ENCODE measurements at places on chromosomes 11 and 22.
A peak's percentile ranks its signal among the peaks of the same experiment; 100 is the strongest.

- no peak for DNase-seq
Observed at GRCh38 chr11:110077831-110078325, 15.3 kb upstream of the ZC3H12C start.

DNA sequence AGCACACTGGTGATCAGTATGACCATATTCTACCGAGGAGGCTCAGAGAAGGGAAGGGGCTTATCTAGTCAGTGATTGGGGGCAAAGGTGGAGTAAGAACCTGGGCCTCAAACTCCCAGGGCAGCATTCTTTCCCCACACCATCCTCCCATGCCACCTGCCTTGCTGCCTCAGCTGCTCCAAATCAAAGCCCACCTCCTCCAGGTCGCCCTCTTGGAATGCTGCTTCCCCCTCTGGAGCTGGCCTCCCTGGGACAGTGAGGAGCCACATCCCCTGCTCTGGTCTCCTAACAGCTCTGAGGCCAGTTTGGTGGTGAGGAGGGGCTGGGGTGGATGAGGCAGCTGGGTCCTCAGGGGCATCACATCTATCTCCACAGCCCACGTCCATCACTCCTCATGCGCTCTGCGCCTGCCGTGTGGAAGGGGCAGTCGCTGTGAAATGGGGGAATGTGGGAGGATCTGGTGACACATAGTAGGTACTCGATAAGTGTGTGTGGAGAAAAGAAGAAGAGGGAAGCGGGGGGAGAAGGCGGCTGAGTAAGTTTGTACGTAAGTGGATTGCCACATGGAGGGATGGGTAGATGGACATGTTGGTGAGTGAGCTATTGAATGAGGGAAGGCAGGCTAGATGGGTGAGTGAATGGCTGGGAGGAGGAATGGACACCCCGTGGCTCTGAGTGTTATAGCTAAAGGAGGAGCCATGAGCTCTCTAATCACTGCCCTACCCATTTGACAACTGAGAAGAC is 16.1 kb upstream of the ARHGEF17 start:
- DNase-seq: no peak

DNA sequence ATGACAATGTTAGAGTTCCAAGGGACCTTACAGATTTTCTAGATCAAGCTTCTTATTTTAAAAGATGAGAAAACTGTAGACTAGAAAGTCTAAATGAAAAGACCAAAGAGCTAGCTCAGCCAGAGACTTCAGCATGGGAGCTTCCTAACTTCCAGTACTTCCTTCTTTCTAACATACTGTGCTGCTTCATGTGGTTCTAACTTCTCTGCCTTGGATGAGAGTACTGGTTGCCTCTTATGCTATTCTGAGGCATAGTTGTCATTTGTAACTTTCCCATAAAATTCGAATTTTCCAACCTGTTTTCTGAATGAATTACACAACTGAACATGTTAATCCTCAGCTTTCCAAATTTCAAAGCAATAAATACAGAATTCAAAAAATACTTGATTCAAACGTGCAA is 1.8 kb downstream of the MTMR2 start:
- peak; percentile 45 for DNase-seq

GRCh38 chr11:27473017-27473406 is 422 bp upstream of the LGR4 start:
- DNase-seq: no peak

DNA sequence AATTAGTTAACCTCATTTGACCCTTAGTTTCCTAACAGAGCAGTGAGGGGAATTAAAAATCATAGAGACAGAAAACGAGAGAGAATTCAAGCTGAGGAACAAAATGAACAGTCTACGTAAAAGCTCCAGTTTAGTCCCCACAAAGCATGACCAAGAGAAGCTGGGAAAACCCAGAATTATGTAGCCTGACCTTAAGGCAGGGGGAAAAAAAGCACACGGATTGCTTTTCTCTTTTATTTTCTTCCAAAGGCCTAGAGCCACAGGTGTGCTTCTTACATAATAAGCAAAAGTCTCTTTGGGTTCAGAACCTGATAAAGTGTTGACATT is 514 bp upstream of the AMBRA1 start:
- DNase-seq: no peak

- DNase-seq: no peak
Observed at GRCh38 chr11:89487016-89487415, 4.2 kb downstream of the NOX4 start.

DNA sequence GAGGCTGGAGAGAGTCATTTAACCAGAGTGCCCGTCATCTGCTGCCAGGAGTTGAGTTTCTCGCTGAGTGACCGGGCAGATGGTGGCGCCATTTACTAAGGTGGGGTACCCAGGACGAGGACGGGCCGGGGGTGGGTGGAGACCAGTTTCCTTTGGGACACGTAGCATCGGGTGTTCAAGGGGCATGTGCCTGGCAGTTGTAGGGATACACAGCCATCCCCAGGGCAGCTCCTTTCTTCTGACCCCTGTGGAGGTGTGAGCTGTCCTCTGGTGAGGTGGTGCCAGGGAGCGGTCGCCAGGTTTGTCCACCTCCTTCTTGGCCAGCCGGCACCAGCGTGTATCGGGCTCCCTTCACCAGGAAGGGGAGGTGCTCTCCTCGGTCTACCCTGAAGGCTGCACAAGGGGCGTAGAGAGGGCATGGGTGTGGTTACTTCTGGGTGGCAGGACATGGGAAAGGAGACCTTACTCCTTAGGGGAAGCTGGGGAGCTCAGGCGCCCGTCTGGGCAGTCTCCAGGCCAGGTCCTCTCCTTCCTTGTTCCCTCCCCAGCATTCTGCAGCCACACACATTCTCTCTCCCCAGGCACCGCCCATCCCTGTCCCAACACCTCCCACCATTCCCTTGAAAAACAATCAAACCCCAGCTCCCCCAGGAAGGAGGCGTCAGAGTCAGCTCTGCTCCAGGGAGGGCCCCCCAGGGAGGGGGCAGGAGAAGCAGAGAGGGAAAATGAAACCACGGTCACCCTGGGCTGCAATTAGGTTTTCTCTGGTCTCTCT is 10.3 kb upstream of the MB start:
- DNase-seq: no peak

DNA sequence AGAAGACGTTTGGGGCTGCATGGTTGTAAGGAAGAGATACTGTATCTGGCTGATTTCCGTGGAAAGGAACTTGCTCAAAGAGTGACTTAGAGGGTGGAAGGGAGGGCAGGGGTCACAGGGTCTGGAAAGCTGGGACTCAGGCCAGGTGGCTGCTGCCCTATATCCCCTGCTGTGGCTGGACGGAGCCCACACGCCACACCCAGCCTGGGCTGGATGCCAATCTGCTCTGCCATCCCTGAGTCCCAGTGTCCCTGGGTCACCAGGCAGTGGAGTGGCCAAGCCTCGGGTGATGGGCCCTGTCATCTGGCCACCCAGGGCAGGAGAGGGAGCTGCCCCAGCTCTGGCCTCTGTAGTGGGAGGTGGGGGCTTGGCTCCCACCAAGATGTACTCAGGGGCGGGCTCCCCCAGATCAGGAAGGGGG is 26.5 kb upstream of the KRTAP5-7 start:
- no peak for DNase-seq

DNA sequence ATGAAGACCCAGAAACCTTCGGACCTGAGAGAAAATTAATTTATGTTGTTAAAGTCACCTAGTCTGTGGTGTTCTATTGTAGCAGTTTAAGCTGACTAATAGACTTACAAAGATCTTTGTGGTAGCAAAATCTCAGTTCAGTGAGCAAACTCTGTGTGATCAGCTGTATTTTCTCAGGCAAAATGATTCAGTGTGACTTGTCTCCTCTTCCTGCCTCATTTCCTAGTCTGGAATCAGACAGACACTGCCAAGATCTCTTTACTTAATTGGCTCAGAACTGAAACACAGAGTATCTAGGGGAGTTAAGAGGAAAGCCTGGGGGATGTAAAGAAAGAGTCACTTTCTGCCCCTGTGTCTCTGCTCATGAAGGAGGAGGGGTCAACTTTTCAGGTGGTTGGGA is 564.7 kb downstream of the KCNA4 start:
- DNase-seq: no peak

GRCh38 chr11:120130176-120130980 is 7.5 kb downstream of the TRIM29 start:
- no peak for DNase-seq

GRCh38 chr11:86931548-86932258 is 23.5 kb downstream of the FZD4 start:
- no peak for DNase-seq

DNA sequence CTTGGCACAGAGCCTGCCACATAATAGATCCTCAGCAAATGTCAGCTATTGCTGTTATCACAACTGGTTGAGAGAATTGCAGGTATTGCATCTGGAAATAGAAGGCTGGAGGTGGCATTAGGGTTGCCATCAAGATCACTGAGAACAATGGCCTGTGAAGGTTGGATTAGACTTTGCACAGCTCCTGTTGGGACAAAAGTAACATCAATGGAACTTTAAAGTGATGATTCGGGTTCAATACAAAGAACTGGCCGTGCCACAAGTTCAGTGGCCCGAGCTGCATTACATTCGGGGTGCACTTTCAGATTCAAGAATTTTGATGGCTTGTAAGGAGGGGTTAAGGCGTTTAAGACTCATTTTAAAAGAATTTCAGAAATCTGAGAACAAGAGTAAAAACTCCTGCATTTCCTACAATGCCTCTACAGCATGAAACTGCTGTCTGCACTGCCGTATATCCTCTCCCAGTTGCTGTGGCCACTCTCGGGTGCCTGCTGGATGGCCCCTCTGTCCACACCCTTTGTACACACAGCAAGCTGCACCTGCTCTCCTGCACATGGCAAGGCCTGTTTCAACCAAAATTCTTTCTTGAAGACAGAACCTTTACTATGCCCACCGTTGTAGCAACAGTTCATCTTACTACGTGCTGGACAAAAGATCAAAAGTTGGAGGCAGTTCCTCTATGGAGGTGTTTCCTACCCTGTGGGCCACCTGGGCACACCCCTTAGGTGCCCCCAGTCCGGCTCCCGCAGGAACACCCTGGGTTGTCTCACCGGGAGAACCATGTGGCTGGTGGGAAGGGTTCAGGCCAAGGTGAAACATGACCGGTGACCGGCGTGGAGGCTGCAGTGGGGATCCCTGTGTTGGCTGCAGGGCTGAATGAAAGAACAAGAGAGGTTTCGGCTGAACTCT is 17.5 kb upstream of the SHANK2 start:
- DNase-seq: no peak

GRCh38 chr22:24494528-24495364 is at the start of gene UPB1:
Gene UPB1 (plus strand): TSS chr22:24495332. CDS start chr22:24495404, 72 bp downstream.
- no peak for DNase-seq

- DNase-seq: no peak
Observed at GRCh38 chr11:33881651-33882503, 10.0 kb downstream of the LMO2 start.

DNA sequence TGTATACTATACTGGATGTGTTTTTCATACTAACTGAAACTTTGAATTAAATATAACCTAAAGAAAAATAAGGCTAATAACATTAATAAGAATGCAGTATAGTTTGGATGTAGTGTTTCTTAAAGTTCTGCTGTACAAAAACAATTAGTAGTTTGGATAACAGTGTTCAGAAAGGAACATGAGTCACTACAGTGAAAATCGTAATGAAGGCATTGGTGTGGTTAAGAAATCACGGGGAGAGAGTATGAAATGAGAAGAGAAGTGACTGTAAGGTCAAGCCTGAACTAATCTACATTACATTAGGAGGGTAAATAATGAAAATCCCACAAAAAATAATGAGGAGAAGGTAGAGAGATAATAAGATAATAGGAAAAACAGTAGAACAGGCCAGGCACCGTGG is 726.6 kb upstream of the ARHGAP42 start:
- no peak for DNase-seq

DNA sequence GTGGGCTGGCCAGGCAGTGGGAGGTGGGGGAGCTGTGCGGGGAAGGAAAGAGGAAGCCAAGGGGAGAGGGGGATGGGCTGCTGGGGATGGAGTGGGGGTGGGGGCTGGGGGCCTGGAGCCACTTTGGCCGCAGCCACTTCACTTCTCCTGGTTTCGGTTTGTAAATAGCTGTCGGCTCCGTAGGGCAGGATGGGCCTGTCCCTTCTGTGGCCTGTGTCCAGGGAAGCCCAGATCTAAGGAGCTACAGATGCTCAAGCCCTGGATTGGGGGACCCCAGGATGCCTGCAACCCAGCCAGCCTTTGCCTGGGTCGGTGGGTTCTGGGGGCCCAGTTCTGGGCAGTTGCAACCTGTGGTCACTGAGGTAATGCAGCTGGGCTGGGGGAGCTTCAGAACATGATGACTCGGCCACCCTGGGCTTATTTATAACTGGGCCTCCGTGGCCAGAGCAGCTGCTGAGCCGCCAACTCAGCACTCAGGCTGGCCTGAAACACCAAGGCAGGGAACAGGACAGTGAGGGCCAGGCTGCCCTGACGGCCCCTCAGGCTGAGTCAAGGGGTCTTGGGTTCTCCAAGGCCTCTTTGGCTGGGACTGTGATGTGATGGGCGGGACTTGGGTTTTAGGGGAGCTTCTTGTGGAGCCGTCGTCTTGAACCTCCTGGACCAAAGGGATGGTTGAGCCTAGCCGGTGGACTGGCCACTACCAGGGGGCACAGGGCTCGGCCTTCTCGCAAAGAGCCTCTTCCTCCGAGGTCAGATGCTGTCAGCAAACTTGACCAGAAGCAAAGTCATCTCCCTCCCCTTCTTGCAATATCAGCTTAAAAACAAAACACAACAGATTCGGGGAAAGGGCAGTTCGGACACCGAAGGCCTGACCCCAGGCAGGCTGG is 15.0 kb upstream of the SLC39A13 start:
- DNase-seq: no peak

DNA sequence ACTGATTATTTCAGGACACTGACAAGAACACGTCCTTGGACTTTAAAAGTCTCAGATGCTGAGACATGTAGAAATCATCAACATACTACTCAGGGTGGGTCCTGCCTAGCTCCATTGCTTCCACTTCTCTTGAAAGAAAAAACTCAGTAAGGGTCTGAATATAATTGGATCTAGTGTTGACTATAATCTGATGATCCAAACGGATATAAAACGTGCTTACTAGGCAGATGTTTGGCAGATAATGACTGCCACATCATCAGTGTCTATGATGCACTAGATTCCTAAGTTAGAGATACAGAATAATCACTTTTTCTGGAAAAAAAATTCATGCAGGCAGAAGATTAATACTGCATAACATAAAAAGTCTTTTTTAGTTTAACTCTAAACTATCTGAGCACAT is 21.6 kb downstream of the GUCY1A2 start:
- DNase-seq: no peak

DNA sequence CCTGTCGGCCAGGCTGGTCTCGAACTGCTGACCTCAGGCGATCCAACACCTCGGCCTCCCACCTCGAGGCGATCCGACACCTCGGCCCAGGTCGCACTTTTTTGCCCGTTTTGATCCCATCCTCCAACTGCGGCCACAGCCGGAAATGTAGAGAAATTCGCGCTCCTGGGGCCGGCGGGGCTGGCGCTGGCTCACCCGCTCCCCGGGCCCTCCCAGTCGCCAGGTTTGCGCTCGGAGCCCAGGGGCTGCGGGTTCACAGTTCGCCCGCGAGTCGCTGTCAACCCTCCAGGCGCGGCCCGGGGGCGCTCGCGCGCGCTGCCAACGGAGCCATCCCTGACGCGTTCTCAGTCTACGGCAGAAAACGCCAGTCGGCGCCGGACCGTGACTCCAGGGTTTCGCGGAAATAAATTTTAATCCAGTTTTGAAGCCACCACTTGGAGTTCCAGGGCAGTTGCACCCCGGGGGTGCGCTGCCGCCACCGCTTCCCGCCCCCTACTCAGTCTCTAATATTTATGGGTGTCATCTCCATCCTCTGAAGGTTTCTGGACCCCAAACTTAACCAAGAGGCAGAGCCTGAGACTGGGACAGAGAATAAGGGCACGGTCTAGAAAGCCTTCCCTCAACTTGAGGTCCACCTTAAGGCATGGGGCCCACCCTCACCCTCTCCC is 1.5 kb upstream of the KLHDC7B start:
- peak; percentile 2 for DNase-seq

All from GF-D8 (cell line).